Activated CD4-positive, CD25-positive, alpha-beta regulatory T cell treated with anti-CD3 and anti-CD28 coated beads, Interleukin-2, amount 50 U/mL, for 24 hours (primary cell): ENCODE measurements at places on chromosomes 7 and 10.
A peak's percentile ranks its signal among the peaks of the same experiment; 100 is the strongest.

- ATAC-seq = no peak
These were observed 633.9 kb upstream of the MBL2 start for GRCh38 chr10:53406532-53406931.

DNA sequence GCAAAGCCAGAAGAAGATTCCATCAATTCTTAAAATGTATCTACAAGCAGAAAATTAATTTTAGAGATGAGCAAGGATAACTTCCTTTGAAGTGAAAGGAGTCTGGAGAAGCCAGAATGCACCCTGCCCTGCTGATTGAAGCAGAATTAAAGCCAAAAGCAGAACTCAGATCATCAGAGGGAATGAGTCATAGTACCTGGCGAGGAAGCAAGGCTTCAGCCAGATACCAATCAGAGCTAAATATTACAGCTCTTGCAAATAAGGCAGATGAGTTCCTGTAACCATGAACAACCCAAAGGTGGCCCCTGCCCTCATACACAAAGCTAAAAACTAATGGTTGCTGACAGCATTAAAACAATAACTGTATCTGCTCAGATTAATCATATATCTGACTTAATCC is 10.4 kb downstream of the HTR7 start:
- ATAC-seq = peak; percentile 41

DNA sequence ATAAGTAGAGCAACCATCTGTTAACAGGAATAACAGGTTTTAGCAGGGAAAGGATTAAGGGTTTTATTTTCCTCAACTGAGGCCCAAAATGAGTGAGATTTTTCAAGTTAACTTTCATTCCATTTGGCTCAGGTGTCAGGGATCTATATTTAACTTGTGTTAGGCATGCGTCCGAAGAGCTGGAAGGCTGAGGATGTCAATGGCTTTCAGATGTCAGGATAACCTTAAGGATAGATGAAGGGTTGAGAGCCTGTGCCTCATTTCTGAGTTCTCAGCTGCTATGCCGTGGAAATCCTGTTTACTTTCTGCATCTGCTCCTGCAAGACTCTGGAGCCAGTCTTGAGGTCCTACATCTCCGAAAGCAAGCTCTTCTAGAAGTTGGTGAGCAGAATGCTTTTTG is 36.4 kb upstream of the CD36 start:
- no peak for ATAC-seq

DNA sequence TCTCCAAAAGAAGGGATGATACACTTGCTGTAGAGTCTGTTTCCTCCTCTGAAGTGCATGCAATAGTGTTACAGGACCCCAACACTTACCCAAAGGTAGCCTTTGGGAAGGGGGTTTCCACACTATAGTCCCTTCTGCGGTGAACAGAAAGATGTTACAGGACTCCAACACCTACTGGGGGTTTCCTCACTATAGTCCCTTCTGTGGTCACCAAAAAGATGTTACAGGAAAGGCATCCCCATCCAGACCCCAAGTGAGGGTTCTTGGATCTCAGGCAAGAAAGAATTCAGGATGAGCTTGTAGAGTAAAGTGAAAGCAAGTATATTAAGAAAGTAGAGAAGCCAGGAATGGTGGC is 69.2 kb upstream of the PIK3CG start:
- peak; percentile 32 for ATAC-seq

- ATAC-seq = peak; percentile 25
These were observed 106.2 kb downstream of the SNX10 start for GRCh38 chr7:26397796-26398426.

DNA sequence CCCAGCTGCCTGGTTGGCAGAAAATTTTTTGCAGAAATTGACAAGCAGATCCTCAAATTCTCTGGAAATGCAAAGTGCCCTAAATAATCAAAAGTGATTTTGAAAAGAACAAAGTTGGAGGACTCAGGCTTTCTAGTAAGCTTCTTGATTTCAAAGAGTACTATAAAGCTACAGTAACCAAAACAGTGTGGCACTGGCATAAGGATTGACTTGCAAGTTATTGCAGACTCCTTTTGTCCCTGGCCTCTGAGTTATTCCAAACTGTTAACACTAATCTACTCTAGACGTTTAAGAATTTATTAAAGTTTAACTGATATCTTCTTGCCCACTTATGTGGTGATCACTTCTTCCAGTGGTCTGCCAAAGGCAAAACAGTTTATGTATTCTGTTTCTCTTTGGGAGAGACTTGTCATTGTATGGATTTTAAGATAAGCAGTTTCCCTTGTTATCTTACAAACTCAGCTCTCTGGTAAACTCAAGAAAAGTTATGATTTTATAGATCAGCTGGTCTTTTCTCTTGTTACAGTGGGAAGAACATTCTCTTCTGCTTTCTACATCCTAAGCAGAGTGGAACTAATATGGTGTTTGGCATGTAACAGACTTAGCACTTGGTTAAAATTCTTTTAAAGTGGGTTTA is 41.4 kb downstream of the LOXL4 start:
- ATAC-seq = no peak

DNA sequence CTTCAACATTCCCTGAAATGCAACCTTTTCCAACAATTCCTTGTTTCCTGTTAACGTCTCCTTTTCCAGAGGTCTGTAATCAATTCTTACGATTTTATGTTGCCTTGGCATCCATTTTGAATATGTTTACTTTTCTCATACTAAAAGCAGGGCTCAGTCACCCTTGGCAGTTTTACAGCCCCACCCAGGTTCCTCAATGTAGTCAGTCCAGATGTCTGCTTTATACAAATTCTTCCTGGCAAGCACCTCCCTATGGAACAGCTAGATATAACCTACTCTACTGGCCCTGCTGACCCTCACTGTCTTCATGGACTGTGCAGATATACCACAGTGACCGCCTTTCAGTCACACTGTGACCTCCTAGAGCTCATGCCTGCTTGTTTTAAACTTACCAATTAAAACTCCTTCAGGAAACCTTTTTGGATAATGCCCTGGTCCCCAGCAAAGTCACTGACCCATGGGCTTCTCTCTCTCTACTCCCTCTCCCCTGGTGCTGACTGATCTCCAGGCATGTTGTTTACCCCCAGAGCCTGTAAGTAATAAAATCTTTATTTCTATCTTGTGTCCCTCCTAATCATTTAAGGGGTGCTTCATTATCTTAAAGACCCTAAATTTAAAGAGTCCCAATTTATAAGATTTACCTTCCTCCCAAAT is 147.1 kb upstream of the STEAP1 start:
- ATAC-seq = no peak

GRCh38 chr7:32266932-32267475 is 196.8 kb upstream of the PDE1C start:
- ATAC-seq = no peak

DNA sequence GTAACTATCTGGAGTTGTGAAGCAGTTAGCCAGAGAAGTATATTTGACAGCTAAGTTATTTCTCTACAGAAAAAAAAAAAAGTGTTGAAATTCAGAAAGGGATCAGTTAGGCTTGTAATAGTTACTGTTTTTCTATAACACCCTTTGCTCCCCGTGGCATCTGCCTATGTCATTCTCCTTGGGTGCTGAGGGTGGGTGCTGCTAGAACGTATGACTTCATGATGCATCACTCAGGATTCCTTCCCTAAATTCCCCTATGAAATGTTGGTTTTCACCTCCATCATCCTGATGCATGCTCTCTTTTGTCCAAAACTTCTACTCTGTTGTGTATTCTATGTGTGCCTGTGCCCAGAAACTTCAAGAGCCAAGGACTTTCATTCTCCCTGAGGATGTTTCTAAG is 536.4 kb downstream of the GRM8 start:
- no peak for ATAC-seq

GRCh38 chr10:91198781-91199180 is 21.7 kb upstream of the PCGF5 start:
- ATAC-seq = peak; percentile 40

- ATAC-seq = no peak
These were observed 8.1 kb downstream of the GDF2 start for GRCh38 chr10:47330366-47330765.

DNA sequence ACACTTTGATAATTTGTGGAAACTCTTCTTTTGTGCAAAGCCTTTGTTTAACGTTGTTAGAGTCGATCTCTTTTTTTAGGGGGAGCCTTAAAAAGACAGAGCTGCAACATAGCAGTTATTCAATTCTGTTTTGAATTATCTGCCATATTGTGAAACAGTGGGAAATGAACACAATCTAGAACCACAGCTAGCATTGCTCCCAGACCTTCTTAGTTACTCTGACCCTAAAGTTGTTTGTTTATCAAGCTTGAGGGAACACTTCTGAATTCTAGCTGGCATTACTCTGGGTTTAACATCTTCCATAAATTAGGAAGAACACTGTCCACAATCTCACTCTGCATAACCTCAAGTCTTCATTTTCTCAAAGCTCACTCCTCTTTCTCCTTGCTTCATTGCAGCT is 217.7 kb downstream of the PRKG1 start:
- ATAC-seq = no peak

- ATAC-seq = no peak
These were observed 269.7 kb upstream of the TPK1 start for GRCh38 chr7:145105561-145105960.

DNA sequence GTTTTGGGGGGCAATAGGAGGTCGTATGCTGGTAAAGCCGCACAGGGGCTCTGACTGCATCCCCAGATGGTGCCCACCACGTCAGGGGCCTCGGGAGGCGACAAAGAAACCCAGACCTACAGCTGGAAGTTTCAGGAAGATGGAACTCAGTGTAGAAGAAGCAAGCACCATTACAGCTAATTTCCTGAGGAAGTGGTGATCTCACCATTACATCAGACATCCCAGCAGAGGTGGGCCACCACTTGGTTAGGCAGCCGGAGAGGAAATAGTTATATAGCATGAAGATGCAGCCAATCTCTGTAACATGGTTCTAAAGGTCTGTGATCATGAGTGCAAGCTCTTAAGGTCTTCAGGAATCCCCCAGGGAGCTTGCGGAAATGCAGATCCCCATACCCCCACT is 127.3 kb upstream of the PCBD1 start:
- no peak for ATAC-seq

GRCh38 chr7:126557271-126557670 is 695.5 kb downstream of the GRM8 start:
- no peak for ATAC-seq

GRCh38 chr10:59337201-59337652 is 25.1 kb downstream of the FAM13C start:
- ATAC-seq = no peak

DNA sequence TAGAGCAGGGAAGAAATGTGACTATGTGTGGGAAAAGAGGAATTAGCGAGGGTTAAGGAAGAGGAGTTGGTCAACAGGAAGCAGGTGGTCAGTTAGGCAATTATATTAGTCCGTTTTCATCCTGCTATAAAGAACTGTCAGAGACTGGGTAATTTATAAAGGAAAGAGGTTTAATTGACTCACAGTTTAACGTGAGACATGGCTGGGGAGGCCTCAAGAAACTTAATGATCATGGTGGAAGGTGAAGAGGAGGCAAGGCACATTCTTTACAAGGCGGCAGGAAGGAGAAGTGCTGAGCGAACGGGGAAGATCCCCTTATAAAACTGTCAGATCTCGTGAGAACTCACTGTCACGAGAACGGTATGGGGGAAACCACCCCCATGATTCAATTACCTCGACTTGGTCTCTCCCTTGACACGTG is 35.0 kb downstream of the RAMP3 start:
- ATAC-seq = no peak

- ATAC-seq = no peak
These were observed 22.2 kb downstream of the TYW1B start for GRCh38 chr7:72805526-72806494.

- ATAC-seq = no peak
These were observed 105.5 kb upstream of the MKLN1 start for GRCh38 chr7:131222171-131222570.

DNA sequence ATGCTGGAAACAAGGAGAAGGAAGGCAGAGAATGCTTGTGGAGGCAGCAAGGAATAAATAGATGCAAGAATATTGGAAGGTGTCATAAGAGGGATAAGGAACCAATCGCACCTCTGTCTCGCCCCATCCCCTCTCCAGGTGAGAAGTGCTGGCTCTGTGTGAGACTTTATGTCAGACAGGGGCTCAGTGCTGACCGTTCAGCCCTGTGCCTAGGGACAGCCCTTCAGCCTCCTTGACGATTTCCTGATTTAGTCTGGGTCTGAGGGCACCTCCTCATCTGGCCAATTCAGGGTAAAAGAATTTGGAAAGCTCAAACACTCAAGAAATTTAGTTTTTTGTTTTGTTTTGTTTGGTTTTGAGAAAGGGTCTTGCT is 54.9 kb downstream of the FAM241B start:
- no peak for ATAC-seq

- no peak for ATAC-seq
These were observed 82.7 kb downstream of the REEP3 start for GRCh38 chr10:63603709-63604445.

DNA sequence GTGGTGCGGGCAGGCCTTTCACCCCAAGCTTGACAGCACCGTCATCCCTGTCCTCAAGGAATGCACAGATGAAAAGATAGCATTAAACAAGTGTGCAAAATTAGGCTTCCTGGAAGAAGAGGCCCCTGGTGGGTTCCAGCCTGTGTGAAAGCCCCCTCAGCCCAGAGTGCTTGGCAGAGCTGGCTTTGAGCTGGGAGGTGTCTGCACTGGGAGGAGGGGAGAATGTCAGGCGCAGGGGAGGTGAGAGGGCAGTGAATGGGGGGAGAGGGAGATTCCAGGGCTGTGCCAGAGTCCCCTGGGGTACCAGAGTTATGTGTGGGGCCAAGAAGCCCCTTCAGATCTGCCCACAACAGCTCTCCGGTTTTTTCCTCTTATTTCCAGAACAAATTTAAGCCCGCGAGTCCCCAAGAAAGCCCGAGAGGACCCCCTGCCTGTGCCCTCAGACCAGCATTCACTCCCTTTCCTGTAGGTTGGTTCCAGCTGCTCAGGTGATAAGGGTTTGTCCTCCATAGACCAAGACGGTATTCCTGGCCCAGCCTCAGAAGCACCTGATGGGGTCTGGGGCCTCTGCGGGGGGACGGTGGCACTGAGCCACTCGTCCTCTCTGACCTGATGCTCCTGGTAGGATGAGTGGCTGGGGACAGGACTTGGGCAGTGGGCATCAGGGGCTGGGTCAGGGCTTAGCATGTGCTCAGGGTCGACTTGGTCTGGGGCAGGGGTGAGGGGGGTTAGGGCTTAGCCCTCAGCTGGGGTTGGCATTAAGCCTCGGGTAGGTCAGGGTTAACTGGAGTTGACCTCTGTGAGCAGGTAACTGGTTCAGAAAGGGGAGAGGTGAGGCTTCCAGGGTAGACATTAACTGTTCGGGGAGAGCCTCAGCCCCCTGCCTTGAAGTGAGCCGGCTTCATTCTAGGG is 43.4 kb downstream of the ADCYAP1R1 start:
- no peak for ATAC-seq

GRCh38 chr7:41002741-41003610 is 699.9 kb downstream of the INHBA start:
- no peak for ATAC-seq
